ENCODE measurements at places on chromosomes 5 and 9.

DNA sequence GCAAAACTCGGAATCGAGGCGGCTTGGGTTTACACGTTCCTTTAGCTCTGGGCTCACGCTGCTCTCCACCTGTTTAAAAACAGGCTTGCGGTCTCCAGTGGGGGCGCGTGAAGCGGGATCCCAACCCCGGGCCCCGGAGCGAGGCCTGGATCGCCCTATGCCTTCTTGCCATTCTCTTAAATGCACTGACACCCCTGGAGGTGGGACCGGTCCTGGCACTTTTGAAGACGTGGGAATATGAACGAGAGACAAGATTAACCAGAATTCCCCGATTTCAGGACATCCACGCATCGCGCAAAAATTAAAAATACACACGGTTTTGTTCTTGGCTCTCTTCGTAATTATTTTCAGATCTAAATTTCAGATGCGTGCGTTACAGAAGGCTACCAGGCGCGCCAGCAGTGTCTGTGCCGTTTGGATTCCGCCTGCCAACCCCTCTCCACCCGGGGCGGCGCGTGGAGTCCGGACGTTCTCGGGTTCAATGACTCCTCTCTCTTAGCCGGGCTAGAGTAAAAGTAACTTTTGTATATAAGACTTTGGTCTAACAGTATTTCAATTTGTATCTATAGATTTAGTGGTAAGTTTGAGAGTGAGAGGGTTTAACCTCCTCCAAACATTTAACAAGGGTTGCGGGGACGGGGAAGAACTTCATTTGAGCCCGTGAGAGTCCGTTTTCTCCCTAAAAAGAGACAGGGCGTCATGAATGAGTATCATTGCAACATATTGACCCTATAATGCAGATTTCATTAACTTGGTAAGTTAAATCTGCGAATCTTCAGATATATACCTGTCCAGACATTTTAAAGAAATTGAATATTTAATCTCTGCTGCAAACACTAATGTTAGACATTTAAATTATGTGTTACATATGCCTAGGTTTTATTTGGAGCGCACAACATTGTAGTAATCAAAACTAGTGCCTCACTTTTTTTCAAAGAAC is 3.8 kb downstream of the FOXD1 start:
- DNase-seq = no peak

- no peak for DNase-seq
These were observed at the start of gene PCDHGA2 for GRCh38 chr5:141338538-141339306. Gene PCDHGA2 (plus strand): TSS chr5:141338760.

- DNase-seq = no peak
These were observed 139.8 kb downstream of the KCNIP1 start for GRCh38 chr5:170643591-170643990.

DNA sequence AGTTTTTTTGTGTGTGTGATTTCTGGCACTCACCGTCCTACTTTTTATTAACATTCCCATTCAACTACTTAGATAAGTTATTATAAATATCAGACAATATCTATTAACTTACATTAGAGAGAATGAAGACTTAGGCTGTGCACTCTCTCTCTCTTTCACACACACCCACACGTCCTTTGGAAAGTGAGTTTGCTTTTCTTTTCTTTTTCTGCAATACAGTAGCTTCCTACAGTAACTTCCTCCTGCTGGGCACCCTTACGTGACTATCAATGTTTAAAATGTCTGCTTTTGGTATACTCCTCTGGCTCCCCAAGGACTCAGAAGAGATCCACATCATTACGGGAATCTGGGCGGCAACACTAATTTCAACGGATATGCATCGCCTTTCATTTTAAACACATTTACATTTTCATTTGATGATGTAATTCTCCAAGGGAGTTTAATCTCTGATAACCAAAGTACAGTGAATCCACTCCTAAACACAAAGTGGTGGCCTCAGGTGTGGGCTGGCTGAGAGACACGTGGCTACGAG is 179.5 kb downstream of the MAPKAP1 start:
- DNase-seq = no peak

- no peak for DNase-seq
These were observed 12.5 kb upstream of the PARP8 start for GRCh38 chr5:50653946-50654345.

- no peak for DNase-seq
These were observed 60.1 kb upstream of the CACNA1B start for GRCh38 chr9:137817236-137818200.

DNA sequence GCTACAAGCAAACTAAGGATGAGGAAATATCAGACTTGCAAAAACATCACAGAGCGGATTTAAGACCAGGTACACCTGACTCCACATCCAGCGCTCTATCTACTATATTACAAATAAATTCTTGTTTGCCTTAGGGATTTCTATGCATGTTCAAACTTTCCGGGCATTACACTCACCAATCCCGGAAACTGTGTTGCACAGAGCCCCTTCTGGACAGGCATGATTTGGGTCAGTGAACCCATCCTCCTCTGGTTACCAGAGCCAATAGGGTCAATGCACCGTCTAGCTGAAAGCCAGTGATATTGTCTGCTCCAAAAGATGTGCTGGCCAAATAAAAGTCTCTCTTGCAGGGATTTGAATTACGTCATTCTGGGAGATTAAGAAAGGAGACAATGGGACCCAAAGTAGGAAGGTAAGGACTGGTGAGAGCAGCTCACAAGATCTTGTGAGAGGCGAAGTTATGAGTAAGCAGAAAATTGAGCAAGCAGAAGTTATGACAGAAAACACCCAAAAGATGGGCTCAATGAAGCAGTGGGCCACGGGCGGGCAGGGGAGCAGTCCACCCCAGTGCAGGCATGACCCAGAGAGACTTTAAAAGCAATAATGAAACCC is 155.8 kb upstream of the RAI14 start:
- DNase-seq = no peak

DNA sequence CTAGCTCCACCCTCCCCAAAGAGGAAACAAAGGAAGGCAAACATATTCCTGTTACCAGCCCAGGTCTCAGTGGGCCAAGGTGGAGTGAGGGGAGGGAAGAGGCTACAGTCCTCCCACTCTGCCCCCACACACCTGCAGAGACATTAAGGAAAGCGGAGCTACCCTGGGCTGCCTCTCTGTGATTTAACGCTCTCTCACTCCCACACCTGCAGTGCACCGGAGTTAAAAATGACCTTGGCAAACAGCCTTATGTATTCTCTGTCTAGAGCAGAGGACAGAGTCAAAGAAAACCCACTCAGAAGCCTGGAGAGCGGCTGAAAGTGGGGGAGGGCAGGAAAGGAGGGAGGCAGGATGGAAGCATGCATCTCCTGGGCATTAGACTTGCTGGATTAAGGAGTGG is 32.7 kb downstream of the KCNIP1 start:
- no peak for DNase-seq

GRCh38 chr5:20692913-20693312 is 704.9 kb upstream of the CDH18 start:
- no peak for DNase-seq

- no peak for DNase-seq
These were observed 71.2 kb downstream of the LURAP1L start for GRCh38 chr9:12846035-12846434.

DNA sequence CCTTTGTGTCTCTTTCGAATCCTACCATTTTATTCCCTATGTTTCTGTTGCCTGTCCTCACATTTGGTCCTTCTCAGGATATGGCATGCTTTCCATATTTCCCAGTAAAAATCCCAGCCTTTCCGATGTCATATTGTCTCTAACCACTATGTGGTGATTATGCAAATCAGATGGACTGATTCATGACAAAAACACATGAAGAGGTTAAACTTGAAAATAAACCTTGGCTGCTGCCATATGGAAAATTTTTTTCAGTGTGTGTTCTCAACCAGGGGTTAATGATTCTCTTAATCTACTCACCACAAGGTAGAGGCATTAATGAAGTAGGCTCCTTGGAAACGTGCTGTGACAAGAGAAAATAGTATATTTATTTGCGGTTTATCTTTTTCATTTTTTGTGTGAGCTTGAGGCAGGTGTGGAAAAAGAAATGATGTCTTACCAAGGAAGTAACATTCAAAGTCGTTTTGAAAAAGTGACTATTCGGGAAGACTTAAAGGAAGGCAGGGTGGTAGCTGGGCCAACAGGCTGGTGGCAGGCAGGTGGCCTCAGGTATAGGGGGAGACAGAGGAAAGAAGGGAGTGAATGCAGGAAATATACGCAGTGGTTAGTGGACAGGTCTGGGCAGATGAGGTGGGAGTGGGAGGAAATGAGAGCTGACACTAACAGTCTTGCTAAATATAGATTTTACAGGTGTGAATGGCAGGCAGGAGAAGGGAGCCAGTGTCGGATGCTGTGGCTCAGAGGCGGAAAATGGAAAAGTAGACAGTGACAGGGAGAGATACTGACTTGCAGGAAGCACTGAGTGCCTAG is 46.2 kb downstream of the DMRT2 start:
- DNase-seq = no peak

- DNase-seq = no peak
These were observed 193.8 kb upstream of the GAS1 start for GRCh38 chr9:87141124-87141523.

DNA sequence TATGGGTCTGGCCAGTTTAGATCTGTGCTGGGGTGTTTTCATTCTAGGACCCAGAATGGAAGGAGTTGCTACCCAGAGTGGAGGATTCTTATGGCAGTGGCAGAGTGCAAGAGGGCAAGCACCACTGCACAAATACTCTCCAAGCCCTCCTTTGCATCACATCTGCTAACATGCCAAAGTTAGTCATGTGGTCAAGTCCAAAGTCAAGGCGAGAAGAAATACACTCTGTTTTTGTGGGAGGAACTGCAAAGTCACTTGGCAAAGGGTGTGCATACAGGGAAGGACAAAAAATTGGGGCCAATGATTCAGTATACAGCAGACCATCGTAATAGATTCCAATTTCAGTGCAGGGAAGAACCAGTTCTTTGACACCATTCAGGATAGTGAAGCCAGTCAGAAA is 43.9 kb upstream of the HMGCS1 start:
- DNase-seq = no peak

DNA sequence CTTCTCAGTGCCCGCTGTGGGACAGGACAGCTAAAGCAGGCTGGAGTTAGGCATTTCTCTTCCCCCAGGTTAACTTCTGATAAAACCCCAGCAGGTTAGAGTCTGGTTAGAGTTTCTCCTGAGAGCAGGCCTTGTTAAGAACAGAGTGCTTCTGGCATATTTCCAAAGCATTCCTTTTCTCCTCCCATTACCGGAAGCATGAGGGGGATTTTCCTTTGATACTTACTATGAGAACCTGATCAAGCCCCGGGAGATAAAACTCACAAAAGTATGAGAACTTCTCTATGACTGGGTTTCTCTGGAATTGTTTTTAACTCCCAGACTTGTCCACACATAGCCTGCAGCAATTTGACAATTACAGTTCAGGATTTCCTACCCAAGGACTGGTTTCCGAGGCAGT is 77.4 kb upstream of the MAST4 start:
- DNase-seq = no peak

DNA sequence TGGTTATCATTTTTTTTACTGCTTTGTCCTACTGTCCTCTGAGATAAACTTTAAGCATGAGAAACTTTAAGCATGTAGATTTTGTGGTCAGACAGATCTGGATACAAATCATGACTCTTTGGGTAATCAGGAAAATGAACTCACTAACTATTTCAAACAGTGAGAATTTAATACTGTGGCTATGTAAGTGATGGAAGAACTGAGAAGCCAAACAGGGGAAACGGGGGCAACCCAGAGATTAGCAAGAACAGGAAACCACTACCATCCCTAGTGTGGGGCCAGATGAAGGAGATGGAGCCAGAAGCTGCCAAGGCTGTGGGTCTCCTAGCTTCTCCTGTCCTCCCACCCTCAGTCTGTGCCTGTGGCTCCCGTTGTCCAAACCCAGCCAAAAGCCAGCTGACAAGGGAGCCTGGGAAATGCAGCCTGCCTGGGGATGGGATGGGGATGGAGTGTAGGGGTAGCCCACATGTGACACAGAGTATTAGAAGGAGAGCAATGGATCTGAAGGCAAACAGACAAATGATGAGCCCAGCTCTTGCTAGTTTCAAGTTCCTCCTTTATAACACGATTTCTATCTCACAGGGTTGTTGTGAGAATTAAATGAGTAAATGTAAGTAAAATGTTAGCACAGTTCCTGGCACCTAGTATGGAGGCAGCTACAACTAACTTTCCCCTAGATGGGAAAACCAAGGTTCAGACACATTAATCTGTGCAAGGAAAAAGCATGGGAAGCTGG is 27.7 kb upstream of the CDC23 start:
- no peak for DNase-seq

- peak; percentile 51 for DNase-seq
These were observed 738.6 kb upstream of the ZNF608 start for GRCh38 chr5:125484742-125485641.

GRCh38 chr9:121357011-121357410 is 13.0 kb downstream of the STOM start:
- no peak for DNase-seq

DNA sequence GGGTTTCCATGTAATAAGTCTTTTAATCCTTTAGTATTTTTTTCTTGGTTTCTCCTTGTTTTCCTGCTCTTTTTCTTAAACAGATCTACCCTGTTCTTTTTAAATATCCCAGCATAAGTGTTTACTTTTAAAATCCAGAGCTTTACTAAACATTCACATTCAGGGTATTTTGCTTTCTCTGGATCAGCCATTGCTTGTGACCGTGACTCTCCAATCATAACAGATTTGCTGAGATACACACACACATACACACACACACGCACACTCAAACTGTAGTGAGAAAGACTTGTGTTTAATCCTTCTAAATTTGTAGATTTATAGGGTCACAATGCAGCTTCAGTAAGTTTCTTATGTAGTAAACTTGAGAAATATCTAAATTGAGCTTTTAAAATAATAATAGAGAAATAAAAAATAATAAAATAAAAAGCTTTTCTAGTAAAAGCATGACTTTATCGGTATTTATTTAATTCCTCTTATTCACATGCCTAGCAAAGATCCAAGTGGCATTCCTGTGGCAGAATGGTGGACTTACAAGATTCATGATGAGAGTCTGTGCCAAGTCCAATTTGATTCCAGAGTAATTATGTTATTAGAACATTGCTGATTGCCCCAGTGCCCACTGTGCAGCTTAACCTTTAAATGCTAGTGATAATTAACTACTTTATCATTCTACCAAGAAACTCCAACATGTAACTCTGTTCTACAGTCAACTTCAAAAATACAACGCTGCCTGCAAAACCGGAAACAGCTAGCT is 129.0 kb downstream of the TLE4 start:
- DNase-seq = no peak

- no peak for DNase-seq
These were observed 27.2 kb downstream of the AHRR start for GRCh38 chr5:348726-349125.
